WERI-Rb-1 (cell line): ENCODE measurements at places on chromosomes 16 and 17.

- no peak for DNase-seq
Measured at GRCh38 chr16:55350984-55351383, 27.0 kb downstream of the IRX6 start.

- peak; percentile 74 for DNase-seq
Measured at GRCh38 chr17:66200685-66201092, 8.8 kb upstream of the CEP112 start.

- DNase-seq, result peak; percentile 83
Measured at GRCh38 chr17:28901866-28902818, 737 bp downstream of the DHRS13 start.

DNA sequence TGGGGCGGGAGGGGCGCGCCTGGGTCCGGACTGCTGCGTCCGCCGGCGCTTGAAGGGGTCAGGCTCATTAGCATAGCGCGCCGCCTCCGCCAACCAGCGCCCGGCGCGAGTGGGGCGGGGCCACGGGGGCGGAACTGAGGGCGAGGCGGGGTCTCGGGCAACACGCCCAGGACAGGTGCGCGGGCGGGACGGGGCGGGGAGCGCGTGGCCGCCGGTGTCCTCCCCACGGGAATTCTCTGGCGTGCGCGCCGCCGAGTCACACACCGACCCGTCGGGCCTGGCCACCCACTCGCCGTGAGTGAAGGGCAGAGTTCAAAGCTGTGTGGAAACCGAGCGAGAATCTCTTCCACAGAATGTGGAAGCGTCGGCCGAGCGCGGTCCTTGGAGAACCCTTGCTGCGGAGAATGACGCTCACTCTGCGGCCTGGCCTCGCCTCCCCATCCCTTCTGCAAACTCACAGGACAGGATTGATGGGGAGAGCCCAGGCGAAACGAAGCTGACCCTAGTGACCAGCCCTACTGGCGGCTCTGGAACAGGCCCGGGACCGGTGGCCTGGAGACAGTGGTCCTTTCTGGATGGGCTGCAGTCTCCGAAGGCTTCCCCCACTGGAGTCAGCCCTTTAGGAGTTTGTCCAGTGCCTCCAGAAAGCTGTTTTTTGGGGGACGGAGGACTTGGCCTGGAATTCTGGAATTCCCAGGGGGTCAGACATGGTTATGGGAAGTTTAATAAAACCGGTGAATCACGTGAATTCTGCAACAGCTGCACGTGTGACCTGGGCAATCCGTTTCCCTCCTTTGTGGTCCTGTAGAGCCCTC, at the start of gene SNAI3:
Gene SNAI3 (minus strand): TSS at position 69 of the 815 bp plus-strand sequence. CDS start 101 bp downstream, outside the sequence.
- DNase-seq, result peak; percentile 80

DNA sequence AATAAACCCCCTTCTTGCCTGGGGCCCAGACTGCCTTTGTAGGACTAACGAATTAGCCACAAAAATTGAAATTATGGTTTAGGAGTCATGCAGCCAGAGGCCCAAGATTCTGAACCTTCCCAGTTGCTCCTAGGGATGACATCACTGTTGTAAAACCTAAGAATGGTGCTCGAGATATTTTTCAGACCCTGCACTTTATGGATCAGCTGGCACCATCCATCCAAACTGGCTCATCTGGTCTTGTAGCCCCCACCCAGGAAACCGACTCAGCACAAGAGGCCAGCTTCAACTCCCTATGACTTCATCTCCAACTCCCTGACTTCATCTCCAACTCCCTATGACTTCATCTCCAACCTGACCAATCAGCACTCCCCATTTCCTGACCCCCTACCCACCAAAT, 10.9 kb upstream of the EVPL start:
- DNase-seq, result no peak

DNA sequence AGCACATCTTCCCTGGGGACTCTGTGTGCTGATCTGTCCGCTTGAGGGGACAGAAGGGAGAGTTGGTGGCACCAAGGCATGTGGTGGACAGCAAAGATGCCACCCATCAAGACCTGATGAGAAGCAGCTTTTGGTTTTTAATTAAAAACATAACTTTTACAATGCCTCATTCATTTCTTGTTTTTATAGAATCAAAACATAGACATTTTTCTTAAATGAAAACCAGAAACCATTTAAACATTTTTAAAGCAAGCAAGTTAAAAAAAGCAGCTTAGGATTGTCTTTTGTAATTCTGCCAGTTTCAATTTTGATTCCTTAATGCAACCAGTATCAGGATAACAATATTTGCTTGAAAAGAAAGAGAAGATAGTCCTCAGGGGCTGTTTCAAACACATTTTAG, 123.7 kb upstream of the AXIN2 start:
- DNase-seq, result no peak

DNA sequence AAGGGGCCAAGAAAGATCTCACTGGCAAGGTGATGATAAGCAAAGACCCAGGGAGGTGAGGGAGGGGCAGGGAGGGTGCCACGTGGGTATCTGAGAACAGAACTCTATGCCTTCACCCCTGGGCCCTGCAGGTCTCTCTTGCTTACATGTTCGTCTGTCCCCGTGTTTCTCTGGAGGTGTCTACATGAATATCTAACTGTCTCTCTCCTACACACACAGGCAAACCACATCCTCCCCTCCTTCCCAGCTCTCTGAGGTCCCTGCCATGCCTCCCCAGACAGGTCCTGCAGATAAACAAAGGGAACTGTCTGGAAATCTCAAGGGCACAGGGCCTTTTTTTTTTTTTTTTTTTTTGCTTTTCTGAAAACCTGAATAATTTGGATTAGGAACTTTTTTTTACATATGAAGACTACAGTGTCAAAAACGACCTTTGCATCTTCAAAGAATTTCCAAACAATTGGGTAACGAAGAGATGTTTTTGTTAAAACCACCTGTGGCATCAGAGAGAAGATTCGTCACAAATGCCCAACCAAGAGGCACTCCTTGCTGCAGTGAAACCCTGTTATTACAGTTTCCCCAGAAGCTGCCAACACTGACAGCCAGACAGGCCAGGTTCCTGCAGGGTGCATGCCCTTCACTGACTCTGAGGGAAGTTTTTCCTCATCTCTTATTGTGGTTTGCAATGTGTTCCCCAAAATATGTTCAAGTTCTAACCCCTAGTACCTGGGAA, 17.8 kb downstream of the PLLP start:
- no peak for DNase-seq

DNA sequence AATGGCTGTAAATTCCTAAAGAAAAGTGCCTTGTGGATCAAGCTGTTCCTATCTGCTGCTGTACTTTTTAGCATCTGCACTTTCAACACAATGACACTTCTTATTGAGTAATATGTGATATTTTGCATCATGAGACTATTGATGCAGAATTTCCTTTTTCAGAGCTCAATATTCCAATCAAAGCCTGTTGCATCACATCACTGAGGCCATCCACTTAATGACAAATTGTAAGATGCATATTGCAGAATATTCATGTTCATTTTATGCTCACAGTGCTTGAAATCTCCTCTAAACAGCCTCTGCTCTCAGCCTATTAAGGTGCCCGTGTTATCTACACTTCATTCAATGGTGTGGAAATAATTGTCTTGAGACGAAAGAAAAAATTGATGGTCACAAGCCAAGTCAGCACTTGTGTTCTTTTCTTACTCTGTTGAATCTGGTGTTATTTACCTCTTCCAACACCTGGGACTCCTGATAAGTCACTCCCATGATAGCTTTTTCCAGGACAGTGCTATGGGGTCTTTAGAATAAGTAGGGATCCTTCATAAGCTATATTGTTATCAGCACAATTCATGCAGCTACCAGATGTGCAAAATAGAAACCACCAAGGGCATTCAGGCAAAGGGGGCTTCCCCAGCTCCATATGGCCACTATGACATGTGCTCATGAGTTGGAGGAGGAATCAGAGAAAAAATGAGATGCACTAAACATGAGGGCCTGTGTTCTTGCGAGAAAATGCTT, 9.3 kb upstream of the SKAP1 start:
- no peak for DNase-seq

GRCh38 chr17:50934161-50934560, 68.0 kb upstream of the TOB1 start:
- no peak for DNase-seq

DNA sequence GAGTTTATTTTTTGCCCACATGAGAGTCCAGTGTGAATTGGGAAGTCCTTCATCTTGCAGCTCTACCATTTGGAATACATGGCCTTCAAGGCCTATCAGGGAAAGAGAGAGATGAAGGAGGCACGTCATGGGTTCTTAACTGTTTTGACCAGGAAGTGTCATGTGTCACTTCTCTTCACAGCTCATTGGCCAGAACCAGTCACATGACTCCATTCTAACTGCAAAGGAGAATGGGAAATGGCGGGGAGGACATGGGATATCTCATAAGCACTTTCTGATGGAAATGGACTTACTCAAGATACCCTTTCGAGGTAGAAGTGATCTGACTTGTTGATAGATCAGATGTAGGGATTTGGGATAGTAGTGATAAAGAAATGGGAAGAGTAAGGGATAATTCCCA, 57.9 kb upstream of the CES5A start:
- DNase-seq, result no peak

- DNase-seq, result no peak
Measured at GRCh38 chr17:20189302-20189701, 180.1 kb downstream of the SPECC1 start.

GRCh38 chr16:47895146-47895545, 260.6 kb downstream of the ABCC12 start:
- DNase-seq, result no peak

DNA sequence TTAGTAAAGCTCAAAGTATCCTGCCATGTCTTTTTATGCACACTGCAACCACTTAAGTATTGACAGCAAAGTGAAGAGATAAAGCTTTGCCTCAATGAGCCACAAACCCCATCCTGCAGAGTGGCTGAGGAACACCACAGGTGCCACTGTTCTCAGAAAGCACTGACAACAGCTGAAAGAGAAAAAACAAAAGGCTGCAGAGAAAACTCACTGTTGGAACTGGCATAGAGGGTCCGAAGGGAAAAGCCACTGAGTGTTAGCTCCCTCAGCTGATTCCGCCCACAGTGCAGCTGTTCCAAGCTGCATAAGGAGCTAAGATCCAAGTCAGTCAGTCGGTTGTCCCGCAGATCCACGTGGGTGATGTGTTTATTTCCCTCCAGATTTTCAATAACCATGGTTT, 48.3 kb downstream of the PHLPP2 start:
- DNase-seq, result no peak

GRCh38 chr16:61569028-61569427, 467.2 kb downstream of the CDH8 start:
- no peak for DNase-seq

DNA sequence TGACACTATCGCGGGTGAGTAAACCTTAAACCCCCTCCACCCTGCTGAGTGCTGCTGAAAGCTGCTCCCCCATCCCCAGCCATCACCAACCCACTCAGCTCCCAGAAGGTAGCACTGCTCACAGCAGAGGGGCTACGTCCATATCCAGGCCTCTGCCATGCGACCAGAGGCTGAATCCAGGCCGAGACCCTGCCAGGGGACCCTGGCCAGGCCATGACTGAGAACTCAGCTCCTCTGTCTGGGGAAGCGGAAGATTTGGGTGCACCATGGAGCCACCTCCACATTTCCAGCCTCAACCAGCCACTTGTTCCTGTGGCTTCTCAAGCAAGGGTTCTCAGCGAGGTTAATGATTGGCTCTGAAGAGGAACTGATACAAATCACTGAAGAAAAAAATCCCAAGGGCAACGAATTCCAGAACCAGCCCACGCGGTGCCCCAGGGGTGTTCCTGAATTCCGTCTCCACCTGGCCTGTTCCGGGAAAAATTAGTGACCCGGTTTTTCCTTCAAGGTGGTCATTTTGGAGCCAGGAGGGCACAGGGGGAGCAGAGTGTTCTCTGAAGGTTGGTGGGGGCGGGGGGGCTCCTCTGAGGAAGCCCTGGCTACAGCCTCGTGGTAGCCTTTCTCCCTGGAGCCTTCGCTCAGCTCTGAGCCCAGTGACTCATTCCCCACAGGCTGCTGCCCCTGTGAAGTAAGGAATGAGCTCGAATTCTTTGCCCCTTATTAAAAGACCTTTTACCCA, 9.3 kb upstream of the SLC16A5 start:
- DNase-seq, result no peak

GRCh38 chr16:56643080-56643778, 4.8 kb downstream of the MT1A start:
- no peak for DNase-seq

DNA sequence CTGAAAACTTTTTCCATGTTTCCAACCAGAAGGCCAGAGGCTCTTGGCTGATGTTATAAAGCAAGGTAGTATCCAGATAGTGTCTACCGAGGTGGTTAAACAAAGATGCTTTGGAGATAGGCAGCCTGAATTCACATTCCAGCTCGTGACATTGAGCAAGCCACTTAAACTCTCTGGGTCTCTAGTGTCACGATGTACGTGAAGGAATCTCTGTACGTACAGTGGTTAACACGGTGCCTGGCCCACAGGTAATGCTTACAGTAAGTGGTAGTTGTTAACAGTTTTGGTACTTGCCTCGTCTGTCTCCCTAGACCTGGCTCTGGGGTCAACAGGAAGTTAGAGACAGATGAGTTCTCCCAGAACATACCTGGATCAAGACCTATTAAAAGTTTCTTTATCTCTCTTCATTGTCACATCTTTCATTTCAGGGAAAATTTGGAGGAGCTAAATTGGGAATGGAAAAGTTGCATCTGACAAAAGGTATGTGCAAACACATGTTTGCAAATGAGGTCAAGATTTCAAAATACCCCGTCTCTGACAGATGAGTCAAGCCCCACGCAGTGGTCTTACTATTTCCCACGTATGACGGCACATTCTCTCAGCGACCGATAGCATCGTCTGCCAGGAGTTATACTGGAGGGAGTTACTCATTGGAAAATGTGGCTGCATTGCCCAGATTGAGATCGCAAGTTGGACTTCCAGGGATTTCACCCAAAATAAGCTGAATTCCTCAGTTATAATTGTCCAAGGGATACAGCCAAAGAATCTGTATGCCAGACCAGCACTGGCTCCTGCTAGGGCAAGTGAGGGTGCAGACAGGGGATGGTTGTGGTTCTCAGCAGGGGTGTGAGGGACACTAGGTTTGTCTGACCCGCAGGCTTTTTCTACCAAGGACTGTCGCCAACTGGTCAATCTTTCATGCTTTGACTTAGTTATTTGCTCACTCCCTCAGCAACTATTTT, 18.9 kb upstream of the MYH10 start:
- DNase-seq, result no peak

- no peak for DNase-seq
Measured at GRCh38 chr16:72473631-72474030, 301.7 kb upstream of the PMFBP1 start.

DNA sequence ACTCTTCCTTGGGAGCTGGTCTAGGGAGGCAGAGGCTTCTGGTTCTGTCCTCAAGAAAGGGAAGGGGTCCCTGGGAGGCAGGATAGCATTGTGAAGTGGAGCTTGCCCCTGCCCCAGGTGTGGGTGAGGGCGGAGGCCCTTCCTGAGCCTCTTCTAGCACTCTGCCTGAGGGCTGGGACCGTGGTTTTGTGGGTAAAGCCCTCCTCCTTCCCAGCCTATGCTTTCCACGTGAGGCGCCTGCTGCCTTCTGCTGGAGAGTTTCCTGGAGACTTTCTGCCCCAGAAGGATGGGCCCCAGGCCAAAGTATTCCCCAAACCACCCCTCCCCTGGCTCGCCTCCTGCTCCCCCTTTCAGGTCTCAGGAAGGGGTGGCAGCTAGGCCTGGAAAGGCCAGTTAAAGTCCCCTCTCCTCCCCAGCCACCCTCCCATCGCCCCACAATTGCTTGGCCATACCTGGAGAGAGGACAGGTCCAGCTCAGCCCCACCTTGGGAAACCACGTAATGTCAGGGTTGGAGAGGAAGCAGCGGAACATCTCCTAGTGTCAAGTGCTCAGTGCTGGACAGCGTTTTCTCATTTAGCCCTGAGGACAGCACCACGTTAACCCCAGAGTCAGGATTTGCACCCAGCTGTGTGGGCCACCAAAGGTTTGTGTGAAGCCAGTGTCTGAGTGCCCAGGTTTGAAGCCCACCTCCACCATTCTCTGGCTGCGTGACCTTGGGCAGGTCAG, 5.6 kb downstream of the SBK1 start:
- DNase-seq, result no peak

GRCh38 chr17:74344658-74345057, 17.0 kb downstream of the BTBD17 start:
- DNase-seq, result no peak
